ENCODE measurements at places on chromosomes 16 and 17. TPM values are rescaled to one million over a fixed set of nuclear protein-coding genes. Genes with fewer than 3 reads are reported as not detected.

DNA sequence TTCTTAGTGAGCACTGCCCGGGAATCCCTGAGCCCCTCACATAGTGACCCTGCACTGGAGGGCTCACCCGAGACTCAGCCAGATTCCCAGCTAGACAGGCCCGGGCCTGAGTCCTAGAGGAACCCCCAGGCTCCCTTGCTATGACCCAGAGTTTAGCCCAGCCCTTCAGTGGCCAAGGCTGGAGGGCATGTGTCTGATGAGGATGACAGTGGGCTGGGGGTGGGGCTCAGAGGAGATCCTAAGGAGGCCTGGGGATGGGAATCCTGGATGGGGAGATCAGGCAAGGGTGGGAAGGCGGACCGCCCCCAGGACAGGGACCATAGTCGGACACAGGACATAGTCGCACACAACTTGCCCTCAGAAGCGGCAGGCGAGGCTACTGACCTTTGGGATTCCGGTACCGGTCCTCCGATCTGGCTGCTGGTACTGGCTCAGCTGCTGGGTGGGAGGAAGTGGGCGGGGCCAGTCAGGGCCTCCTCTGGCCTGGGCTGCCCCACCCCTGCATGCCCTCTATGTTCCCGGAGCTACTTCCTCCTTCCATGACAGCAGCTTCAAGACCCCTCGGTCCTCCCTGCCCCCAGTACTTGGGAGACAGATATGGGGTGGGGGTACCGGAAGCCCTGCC, 1.1 kb downstream of the CD79B start:
- peaks cover 21% of the 10 kb centered on the region for H3K27me3 ChIP-seq
- DNase-seq = no peak
- no peaks in the 10 kb centered on the region for H3K36me3 ChIP-seq

- no peaks in the 10 kb centered on the region for H3K36me3 ChIP-seq
- peak overlapping the region; percentile 42 for H3K27ac ChIP-seq
- H3K4me1 ChIP-seq = peaks cover 30% of the 10 kb centered on the region
These were observed 30.4 kb upstream of the FOXK2 start for GRCh38 chr17:82489117-82489516.

DNA sequence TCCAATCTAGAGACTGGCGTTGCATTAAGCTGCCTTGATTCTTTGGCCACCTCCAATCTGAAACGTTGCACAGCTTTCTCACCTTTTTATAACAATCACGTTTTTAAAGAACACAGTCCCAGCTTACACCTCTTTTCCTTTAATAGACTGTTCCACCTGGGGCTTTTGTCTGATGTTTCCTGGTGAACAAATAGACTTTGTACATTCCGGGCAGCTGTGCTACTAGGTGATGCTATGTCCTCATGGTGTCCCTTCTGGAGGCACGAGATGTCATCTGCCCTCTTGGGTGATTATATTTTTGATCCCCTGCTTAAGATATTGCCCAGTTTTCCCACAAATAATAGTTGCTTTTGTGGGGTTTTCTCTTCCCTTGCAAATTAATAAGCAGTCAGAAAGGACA, 225.5 kb downstream of the SOX9 start:
- peaks cover 23% of the 10 kb centered on the region for H3K4me1 ChIP-seq
- no peaks in the 10 kb centered on the region for H3K36me3 ChIP-seq
- H3K27ac ChIP-seq = no peak overlapping the region
- peaks cover 2% of the 10 kb centered on the region for H3K27me3 ChIP-seq

- H3K36me3 ChIP-seq = peaks cover 6% of the 10 kb centered on the region
- no peaks in the 10 kb centered on the region for H3K4me1 ChIP-seq
- peaks cover 5% of the 10 kb centered on the region for H3K27me3 ChIP-seq
These were observed 692 bp downstream of the PRR15L start for GRCh38 chr17:47956791-47957590.

DNA sequence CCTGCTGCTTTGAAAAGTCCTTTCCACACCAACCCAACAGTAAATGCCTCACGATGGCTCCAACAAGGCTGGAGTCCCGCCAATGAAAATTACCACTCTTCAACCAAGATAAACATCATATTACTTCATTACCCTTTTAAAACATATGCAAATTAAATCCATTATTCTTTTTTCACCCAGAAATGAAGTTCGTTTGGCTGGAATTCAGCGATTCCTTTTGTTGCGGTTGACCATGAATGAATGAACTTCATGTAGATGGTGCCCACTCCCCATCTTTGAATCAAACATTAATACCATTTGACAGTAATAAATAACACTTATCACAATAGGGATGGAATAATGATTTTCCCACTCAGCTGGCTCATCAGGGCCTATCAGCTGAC, 211.5 kb upstream of the TOX3 start:
- no peak for DNase-seq
- no peak overlapping the region for H3K4me3 ChIP-seq
- no peaks in the 10 kb centered on the region for H3K4me1 ChIP-seq
- H3K36me3 ChIP-seq = no peaks in the 10 kb centered on the region

The SULT1A2 gene
- total RNA-seq = not detected

The LGALS9C gene
- total RNA-seq = not detected
